ENCODE measurements at places on chromosomes 16 and 17.

- no peak for DNase-seq
These were observed 3.4 kb downstream of the MNT start for GRCh38 chr17:2397247-2398171.

- DNase-seq = peak; percentile 78
These were observed 1.7 kb upstream of the MAZ start for GRCh38 chr16:29804455-29805231.

- DNase-seq = no peak
These were observed 44.7 kb upstream of the KPNB1 start for GRCh38 chr17:47605011-47605410.

DNA sequence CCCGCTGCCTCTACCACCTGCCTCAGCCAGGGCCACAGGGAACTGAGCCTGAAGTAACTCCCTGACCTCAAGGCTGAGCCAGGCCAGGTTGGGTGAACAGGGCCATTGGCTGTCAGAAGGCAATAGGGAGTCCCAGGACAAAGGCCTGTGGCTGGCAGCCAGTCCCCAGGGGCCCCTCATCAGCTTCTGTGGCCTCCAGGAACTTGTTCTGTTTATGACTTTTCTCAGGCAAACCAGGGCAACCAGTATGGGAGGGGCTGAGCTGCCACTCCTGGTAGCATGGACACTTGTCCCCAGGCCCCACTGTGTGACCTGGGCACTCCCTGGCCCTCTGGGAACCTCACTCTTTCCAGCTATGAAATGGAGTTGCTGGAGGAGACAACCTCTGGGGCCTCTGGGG is 40.1 kb downstream of the CPNE2 start:
- DNase-seq = no peak

DNA sequence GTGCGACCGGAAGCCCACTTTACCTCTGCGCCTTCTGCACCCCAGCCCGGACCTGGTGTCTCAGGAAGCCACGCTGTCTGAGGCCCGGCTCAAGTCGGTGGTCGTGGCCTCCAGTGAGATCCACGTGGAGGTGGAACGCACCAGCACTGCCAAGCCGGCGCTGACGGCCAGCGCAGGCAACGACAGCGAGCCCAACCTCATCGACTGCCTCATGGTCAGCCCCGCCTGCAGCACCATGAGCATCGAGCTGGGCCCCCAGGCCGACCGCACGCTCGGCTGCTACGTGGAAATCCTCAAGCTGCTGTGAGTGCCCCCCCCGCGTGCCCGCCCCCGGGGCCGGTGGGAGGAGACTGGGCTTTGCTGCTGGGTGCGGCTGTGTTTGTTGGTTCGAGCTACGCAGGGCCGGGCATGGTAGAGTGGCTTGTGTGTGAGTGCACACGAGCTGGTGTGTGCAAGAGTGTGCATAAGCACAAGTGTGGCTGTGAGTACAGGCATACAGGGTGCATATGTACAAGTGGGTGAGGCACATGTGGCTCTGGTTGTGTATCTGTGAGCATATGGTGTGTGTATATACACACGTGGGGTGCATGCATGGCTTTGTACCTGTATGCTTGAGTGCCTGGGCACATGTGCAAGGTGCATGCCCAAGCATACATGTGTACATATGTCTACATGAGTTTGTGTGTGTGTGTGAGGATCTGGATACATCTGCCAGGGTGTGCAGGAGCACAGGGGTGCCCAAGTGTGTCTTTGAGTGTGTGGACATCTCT is 100.6 kb upstream of the PLCG2 start:
- DNase-seq = no peak
